ENCODE measurements at places on chromosomes 7 and 10.

- DNase-seq = no peak
Observed at GRCh38 chr7:96300986-96301385, 20.9 kb downstream of the SLC25A13 start.

DNA sequence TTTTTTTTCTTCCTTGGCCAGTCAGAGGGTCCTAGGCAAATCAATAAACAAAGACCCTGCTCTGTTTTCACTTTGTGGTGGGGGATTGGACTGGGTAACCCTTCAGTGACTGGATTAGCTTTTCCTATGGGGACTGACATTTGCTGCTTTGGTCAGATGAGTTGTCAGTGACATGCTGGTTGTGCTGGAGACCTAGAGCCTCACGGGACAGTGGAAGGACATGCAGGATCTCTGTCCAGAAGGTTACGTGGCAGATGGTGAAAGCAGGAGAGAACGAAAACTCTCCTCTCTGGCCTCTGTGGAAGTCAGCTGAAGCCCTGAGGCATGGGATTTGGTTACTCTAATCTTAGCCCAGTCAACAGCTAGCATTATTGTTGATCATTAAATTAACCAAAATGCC is 90.0 kb upstream of the BMPER start:
- DNase-seq = no peak

DNA sequence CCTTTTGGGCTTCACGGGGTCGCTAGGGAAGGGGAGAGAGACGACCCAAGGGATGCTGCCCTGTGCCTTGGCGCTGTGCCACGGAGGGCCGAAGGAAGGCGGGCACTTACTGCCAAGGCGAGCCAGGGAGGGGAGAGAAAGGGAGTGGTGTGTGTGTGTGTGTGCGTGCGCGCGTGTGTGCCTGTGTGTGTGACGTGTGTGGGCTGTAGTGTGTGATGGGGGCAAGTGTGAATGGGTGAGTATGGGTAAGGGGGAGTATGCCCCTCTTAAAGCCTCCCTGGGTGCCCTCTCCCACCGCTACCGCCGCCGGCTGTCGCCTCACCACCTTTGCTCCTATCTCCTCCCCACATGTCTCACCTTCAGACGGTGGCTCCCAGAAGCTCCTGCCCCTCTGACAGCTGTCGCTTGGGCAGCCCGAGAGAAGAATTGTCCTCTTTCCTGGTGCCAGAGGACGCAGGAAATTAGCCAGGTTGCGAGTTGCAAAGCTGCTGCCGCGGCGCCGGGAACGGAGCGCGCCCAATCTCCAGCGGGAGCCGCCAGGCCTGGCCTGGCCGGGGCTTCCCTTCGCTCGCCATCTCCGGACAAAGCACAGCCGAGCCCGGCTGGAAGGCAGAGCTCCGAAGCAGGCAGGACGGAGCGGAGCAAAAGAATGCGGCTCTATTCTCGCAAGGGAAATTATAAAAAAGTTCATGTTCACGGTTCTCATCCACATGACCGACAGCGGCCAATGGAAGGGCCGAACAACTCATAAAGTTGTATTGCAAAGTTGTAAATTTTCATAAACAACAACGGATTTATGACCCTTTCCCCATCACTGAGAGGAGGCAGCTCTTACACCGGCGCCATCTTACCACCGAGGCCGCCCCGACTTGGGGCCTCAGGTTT is at the start of gene HOXA3:
TSS of gene HOXA3 (minus strand) at position 653 of the 885 bp plus-strand sequence. CDS start 41,943 bp downstream, outside the sequence.
- no peak for DNase-seq

- DNase-seq = no peak
Observed at GRCh38 chr10:112767156-112767555, 182.9 kb upstream of the TCF7L2 start.

DNA sequence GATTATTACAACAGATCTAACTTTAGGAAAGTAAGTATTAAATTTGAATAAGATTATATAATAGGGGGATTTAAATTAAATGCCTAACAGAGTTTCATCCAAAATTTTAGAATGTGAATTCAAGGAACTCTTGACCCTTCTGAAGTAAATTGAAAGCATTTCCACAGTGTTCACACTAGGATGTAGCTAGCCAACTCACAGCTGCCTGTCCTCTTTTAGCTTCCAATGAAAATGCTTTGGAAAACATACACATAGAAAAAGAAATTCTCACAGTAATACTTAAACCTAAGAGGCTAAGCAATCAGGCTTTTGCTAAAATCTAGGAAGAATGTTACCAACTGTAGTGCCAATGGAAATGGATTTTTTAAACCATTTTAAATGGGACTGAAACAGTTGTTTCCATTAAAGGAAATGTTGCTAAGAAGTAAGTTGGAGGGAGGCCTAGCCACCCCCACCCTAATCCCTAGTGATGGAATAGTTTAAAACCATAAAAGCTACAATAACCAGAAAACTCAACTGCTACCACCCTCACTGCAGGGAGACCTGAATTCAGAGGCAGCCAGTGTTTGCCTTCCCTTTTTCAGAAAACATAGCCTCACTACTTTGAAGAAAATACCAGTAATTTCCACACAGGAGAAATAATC is 58.3 kb downstream of the REEP3 start:
- no peak for DNase-seq

DNA sequence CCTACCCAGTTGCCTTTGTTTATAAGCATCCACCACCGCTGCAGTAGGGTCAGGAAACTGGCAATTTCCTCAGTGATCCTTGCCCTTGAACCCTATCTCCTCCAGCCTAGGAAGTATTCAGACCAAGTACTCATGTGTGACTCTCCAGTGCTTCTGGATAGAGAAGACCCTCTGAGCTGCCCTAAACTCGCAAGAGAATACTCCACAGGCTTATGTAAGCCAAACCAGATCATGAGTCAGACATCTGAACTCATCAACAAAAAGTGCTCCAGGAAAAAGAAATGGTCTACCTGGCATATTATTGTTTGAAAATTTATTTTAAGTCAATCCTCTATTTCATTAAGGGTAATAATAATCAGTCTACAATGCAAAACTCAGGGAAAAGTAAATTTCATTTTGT is 101.3 kb downstream of the KAT6B start:
- no peak for DNase-seq

- no peak for DNase-seq
Observed at GRCh38 chr7:98293265-98293664, 11.8 kb downstream of the BRI3 start.

GRCh38 chr7:30281791-30282190 is 2.6 kb upstream of the ZNRF2 start:
- DNase-seq = no peak

GRCh38 chr10:126776168-126776567 is 105.7 kb upstream of the C10orf90 start:
- no peak for DNase-seq

- DNase-seq = peak; percentile 42
Observed at GRCh38 chr10:72009425-72010081, 45.4 kb downstream of the CHST3 start.

GRCh38 chr7:104980440-104980839 is 33.6 kb upstream of the KMT2E start:
- no peak for DNase-seq

DNA sequence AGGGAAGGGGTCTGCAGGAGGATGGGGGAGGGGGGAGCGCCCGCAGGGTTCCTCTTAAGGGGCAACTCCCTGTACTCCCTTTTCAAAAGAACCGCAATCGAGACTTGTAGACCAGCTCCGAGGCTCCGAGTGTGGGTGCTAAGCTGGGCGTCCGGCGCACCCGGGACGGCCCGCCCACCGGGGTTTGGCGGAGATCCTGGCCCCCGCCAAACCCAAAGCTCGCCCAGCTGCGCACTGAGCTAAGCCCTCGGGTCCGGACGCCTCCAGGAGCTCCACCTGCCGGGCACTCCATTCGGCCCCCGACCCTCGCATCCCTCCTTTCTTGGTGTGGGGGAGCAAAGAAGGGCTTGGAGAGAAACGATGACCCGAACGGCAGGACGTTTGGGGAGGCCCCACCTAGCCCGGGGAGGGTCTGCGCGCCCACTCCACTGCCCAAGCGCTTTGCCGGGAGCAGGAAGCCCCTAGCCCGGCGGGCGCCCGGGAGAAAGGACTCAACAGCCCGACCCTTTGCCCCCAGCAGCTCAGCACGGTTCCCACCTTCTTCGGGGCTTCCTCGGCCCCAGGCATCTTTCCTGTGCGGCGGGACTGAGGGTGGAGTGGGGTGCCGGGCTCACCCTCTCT is 651 bp downstream of the AFAP1L2 start:
- DNase-seq = no peak

DNA sequence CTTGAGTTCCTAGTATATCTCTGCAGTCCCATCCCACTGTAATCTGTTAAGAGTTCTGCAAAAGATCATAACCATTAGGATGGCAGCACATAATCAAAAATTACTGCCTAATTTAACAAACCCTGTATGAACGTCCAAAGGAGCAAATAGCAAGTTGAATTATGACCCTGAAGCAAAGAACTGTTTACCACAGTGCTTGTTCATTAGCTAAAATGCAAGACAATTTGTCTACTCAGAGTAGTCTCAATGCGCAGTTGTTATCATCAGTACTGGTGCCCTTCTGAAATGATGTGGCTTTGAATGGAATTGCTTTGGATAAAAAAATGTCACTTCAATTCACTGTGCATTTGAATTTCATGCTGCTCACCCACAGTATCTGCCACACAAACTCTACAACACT is 817.0 kb downstream of the SORCS1 start:
- no peak for DNase-seq

DNA sequence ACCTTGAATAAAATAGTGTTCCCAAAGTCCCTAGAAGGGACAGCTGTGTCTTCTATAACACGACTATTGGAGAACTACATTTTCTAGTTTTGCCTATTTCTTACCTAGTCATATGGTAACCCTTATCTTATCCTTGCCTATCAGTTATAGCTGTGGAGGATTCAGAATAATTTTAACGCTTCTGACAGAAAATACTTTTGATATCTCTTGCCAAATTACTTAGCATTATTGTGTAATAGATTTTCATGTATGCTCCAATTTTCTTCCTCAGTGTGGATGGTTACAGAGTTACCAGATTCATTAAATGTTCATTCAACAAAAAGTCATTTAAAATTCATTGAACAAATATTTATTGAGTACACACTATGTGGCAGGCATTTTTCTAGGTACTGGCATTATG is 34.6 kb upstream of the LSM8 start:
- no peak for DNase-seq

- no peak for DNase-seq
Observed at GRCh38 chr10:125629758-125630376, 53.1 kb downstream of the TEX36 start.

GRCh38 chr10:23980094-23980493 is 228.8 kb upstream of the KIAA1217 start:
- no peak for DNase-seq

DNA sequence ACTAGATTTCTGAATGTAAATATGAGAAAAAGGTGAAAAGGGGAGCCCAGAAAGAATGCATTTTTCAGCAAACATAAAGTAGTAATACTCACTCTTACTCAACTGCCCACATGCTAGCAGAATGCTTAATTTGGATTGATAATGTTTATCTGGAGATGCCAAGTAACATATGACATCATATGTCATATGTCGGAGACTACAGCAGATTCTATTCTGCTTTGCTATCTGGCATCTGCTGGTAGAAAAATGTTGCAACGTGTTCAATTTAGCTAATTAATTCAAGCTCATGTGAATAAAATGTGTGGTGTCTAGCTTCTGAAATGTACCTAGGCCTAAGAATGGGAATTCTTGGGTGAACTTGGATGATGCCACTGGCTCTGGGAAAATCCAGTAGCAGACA is 4.5 kb downstream of the BBIP1 start:
- no peak for DNase-seq

DNA sequence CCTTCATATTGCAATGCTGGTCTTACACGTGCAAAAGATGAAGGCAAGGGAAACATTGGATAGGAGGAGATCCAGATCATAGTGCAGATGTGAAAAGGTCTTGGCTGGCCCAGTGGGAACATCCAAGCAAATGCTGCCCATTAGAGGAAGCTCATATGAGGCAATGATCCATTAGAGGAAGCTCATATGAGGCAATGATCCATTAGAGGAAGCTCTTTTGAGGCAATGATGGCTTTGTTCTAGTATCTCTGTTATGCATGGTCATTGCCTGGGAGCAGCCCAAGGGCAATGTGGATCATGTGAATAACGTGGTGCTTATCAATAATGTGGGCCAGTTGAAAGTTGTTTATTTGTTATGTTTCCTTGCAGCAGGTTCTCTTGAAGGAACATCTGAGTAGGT is 37.8 kb downstream of the STEAP4 start:
- DNase-seq = no peak

GRCh38 chr7:50317221-50317678 is 12.7 kb downstream of the IKZF1 start:
- no peak for DNase-seq

GRCh38 chr7:30745261-30745941 is 6.5 kb upstream of the INMT start:
- DNase-seq = no peak

GRCh38 chr10:58281092-58281752 is 12.3 kb downstream of the CISD1 start:
- DNase-seq = no peak

DNA sequence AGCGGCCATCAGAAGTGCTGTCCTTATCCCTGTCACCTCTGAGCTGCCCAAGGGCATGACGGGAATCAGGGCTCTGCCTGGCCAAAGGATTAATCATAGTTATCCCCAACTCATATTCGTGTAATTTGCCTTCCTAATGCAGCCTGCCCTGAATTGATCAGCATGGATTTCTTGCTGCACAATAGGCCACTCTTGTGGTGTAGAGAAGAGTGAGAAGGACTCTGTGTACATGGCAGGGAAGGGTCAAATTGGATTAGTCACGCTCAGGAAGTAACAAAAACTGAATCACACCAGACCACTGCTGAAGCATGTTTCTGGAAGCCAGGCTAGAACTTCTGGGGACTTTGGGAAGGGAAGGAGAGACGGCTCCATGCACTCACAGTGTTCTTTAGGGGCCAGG is 227.0 kb downstream of the BUB3 start:
- DNase-seq = no peak

- no peak for DNase-seq
Observed at GRCh38 chr7:158449942-158450341, 137.7 kb downstream of the PTPRN2 start.

DNA sequence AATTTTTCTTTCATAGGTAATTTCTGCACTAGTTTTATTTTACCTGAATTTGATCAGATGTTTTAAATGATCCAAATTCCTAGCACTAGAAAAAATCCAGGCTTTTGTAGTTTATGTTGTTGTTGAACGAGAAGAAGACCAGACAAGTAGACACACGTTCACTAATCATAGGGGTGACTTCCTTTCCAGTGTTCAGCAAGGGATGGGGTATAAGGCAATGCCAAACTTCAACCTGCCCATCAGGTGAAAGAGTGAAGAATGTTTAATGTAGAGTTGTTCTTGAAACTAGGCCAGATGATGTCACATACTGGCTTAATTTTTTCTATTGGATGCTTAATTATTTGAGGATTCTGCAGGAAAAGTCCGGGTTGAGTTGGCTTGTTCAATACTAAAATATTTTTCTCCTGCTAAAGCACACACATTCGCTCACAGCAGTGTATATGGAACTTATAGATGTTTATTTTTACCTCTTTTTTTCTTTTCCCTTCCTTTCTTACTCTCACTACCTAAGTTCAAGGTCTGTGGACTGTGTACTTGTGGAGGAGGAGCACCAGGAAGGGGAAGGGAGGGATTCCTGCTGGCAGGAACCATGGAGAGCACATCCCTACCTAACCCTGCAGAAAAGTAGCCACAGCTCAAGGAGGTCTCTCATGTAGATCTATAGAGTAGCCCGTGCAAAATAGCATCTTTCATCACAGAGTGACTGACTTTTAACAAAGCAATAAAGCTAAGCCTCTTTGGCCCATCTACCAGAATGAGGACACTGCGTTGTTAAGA is 23.1 kb upstream of the AKR1E2 start:
- no peak for DNase-seq
